Stimulated activated naive CD4-positive, alpha-beta T cell (primary cell): ENCODE measurements at places on chromosomes 4 and X.

DNA sequence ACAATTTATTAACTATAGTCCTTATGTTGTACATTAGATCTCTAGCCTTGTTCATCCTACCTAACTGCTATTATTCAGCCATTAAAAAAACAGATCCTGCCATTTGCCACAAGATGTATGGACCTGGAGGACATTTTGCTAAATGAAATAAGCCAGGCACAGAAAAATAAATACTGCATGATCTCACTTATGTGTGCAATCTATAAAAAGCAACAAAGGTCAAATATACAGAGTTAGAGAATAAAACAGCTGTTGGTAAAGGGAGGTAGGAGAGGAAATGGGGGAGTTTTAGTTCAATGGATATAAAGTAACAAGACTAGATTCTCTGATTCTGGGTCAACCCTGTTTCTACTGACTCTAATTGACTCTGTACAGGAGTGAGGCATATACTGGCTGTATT is 103.3 kb upstream of the FAM9C start:
- DNase-seq, result no peak

GRCh38 chr4:22686141-22686540 is 6.6 kb upstream of the GBA3 start:
- DNase-seq, result no peak

GRCh38 chr4:2074588-2074987 is 15.5 kb downstream of the NAT8L start:
- DNase-seq, result no peak

- DNase-seq, result peak; percentile 34
Observed at GRCh38 chrX:123833387-123833786, 26.5 kb upstream of the XIAP start.

- no peak for DNase-seq
Observed at GRCh38 chr4:99966692-99967091, 16.6 kb upstream of the H2AZ1 start.

GRCh38 chr4:52099860-52100461 is 48.9 kb downstream of the SPATA18 start:
- DNase-seq, result no peak

GRCh38 chr4:171812665-171813525 is at the start of gene GALNTL6:
GALNTL6 (plus strand) TSS chr4:171813404.
- DNase-seq, result no peak

- no peak for DNase-seq
Observed at GRCh38 chr4:24659241-24659961, 75.0 kb upstream of the DHX15 start.

DNA sequence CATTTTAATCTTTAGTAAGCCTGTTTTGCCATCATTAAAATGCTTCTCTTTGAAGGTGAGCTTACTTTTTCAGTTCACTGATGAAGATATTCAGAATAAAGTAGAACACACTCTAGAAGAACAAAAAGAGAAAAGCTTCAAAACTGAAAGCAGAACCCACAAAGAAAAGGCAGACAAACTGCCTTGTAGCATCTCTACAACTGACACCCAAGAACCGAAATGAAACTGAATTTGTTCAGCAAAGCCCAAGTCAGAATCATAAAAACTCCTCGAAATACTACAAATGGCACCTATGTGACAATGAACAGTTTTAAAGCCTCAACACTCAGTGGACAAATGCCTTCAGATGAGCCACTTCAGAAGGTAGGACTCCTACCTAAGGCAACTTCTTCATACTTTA is 83.6 kb downstream of the MAML3 start:
- DNase-seq, result peak; percentile 13

DNA sequence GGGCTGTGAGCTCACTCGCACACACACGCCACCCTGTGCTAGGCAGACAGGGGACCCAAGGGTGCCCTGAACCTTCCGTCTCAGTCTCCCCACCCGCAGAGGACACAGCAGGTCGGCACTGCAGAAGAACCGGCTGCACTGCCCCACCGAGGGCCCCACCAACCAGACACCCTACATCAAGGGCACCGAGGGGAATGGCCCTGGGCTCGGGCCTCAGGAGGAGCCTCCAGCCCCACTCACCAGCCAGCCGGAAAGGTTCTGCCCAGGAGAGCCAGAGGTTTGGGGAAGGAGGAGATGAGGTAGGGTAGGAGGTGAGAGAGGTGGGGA is 45.9 kb downstream of the FAM53A start:
- DNase-seq, result no peak

- no peak for DNase-seq
Observed at GRCh38 chr4:102867278-102868152, 1.3 kb upstream of the CISD2 start.

DNA sequence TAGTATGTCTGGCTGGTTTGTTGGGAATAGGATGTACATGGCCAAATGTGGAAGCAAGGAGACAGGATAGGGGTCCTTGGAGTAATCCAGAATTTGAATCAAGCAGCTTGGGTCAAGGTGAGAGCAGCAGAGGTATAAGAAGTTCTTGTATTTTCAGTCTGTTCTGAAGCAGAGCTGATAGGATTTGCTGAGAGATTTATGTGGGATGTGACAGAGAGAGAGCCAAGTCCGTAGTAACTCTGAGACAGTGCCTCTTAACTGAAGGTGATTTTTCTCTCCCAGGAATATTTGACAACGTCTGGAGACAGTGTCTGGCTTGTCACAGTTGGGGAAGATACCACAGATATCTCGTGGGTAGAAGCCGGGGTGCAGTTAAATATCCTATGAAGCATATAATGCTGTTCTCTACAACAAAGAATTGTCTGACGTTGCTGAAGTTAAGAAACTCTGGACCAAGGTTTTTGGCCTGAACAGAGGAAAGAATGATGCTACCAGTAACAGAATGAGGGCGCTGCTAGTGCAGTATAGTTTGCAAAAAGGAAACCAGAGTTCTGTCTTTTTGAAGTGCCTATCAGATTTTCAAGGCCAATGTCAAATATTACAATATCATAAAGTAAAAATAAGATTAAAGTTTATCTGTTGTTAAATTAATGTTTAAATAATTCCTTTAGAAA is 184.0 kb downstream of the ARHGAP24 start:
- no peak for DNase-seq

DNA sequence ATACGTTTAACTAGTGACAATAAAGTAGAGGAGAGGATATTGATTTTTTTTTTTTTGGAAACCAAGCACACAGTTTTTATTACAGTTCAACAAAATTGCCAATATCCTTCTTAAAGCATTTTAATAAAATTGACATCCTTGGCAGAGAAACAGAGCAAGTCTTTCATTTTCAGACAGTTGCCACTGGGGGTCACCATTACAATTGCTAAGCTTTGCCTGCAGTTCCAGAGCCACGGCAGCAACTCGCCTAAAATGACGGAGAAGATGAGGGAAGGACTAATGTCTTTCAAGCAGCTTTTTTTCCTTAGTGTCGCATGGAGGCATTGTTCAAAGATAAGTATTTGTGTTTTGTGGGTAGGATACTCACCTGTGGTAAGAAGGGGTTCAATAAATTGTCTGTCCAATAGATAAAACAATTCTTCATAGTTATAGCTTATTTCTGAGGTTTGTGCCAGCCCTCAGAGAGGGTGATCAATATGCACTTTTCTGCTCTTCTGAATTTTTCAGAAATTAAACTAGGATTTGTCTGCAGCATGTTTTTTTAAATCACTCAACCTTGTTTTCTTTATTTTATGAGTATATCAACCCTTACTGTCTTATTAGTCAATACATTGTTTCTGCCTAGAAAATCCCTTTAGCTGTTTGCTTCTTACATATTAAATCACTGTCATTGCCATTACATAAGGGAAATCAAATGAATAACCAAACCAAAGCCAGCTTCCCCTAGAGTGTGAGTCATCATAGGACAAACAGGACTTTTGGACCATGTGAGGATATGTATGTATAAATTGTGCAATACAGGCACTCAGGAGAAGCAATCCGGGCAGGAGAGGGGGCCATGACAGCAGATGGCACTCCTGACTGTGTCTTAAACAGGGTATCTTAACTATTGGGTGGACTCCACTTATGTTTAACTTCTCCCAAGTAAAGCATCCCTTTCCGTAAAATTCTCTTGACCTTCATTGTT is 508.1 kb upstream of the ARX start:
- no peak for DNase-seq
